ENCODE measurements at places on chromosomes 12 and 14.

DNA sequence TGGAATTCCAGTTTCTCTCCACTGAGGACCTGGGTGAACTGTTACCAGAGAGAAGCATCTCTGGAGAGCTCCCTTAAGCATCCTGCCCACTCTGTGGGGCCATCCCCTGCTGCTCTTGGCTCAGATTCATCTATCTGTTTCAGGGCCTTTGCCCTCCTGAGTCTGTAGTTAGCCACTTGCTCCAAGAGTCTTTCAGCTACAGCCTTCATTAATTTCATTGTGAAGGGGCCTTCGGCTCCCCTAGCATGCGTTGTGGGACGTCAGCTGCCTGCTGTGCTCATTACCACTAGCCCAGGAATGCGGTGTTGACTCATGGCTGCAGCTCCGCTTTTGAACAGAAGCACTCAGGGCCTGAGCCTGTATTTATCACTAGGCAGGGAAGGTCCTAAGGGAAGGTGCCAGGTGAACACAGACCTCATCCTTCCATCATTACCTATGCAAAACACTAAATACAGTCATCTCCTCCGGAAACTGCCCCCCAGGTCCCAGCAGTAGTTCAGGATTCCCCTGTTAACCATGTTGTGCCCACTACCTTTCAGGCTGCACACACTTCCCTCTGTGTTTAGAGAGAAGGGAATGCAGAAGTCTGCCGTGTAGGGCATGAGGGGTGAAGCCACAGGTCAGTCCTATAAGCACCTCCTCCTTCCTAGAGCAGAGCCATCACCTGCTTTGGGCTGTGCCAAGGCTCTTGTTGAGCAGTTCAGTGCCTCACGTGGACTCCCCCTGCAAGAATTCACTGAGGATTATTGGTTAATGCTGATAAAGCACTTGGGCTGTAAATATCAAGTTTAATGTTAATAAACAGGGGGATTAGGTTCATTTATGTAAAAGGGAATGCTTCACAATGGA lies 191.4 kb downstream of the CACNA1C start:
- peak; percentile 68 for DNase-seq

DNA sequence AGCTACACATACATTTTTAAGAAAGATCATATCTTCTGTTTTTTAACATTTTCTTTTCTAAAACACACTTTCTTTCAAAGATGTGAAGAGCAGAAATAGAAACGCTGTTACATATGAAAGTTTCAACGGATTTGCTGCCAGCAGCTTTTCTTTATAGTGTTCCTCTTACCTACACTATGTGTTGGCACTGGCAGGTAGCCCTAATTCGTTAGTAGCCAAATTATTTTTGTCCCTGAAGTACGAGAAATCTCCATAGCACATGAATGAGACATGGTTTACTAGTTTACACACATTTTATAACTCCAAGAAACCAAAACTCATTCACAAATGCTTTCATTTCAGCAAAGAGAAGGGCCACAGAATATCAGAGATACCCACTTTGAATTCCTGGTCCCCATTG lies 6.6 kb downstream of the SOX5 start:
- DNase-seq: no peak

DNA sequence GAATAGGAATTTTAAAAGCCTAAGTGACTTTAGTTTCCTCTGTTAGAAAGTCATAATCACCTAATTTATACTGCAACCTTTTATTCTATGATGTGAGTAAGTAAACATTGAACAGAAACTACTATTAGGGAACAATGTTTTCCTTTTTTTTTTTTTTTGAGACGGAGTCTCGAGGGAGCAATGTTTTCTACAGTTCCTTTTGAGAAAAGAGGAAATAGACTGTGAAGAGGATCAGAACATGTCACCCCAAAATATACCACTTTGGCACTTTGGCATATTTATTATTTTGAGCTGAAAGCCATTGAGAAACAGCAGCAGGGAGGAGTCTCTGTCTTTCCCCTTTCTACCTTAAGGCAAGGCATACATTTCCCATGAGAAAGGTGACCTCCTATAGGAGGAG lies 162.7 kb upstream of the CNOT2 start:
- no peak for DNase-seq

DNA sequence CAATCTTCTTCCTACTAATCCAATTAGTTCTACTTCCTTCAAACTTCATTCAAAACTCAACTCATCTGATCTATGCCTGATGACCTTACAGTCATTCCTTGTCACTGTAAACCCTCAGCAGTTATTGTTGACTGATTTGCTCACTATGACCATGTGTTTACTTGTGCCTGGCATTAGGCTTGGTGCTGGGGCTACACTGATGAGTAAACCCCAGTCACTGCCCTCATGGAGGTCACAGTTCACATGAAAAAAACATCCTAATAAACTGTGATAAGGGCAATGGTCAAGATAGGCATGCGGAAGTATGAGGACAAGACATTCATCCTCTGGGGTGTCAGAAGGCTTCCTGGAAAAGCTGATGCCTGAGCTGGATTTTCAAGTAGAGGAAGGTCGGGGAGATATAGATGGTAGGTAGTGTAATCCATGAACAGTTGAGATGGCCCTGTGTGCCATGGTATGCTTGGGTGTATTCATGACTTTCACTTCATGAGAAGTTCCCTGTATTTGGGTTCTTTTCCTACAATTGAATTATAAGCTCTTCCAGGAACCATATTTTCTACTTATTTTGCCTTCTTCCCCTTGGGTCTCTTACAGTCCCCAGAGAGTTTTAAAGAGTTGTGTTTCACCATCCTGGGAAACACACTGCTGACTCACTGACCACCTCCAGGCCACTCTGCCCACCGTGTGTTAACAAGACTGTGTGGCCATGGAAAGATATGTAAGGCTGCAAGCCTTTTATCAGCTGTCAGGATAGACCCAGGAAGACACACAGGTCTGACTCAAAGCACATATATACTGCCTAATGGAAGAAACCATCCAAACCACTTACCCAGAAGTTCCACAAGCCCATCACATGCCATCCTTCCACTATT lies 38.7 kb upstream of the DUSP6 start:
- DNase-seq: peak; percentile 86

GRCh38 chr14:34883954-34884353 lies 8.8 kb upstream of the BAZ1A start:
- no peak for DNase-seq
